IPS DF 6.9 (cell line): ENCODE measurements at places on chromosomes 16 and 17.

DNA sequence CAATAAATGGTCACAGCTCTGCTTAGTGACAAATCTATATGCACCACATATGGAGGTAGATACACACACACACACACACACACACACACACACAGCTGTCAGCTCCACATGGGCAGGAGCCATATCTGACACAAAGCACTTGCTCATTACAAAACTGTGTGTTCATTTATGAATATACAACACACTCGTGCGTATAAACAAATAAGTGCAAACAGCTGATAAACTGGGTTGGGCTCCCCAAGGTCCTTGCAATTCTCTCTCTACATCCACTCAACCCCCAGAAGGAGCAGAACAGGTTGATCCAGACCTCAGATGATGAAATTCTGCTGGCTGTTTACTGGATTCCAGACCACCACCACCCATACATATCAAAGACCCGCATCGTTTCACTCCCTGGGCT is 140.7 kb downstream of the XYLT1 start:
- no peak for DNase-seq

GRCh38 chr16:31421587-31421986 is 6.6 kb downstream of the COX6A2 start:
- DNase-seq = no peak

DNA sequence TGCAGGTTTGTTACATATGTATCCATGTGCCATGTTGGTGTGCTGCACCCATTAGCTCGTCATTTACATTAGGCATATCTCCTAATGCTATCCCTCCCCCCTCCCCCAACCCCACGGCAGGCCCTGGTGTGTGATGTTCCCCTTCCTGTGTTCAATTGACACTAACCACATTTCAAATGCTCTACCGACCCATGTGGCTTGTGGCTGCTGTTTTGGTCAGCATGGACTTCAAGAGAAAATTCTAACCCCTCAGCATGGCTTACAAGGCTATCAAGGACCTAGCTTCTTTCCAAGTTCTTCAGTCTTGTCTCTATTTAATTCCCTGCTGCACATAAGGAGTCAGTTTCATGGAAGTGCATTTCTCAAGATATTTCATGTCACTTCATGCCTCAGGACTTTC is 52.9 kb downstream of the MMD start:
- DNase-seq = no peak

DNA sequence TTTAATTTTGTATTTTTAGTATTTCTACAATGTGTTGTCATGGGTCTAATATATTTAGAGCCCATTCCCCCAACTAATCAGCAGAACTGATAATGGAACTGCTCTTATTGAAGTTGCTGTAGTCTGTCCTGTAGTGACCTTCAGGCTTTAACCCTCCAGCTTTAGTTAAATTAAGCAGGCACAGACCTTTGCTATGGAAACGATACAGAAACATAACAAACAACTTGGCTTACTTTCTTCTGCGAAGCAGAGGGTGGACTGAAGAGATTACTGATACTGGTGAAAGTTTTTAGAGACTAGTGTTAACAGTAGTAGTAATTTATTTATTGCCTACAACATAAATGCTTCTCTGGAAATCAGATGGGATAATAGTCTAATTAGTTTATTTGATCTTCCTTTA is 61.4 kb downstream of the NFATC3 start:
- DNase-seq = no peak

DNA sequence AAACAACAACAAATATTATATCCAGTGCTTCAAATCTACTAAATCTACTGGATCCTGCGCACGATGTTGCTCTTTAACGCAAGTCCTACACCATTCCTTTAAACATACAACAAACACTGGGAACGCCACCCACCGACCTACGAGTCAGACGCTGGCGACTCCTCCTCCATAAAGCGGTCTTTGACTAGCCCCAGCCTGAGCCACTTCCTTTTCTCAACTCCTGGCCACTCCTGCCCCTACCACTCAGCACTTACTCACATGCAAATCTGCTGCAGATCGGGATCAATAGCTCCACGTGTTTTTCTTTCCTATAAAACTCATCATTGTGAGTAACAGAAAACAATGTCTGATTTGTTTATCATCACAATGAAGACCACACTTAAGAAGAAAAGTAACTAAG is 32.8 kb upstream of the MNT start:
- no peak for DNase-seq

GRCh38 chr16:67206129-67206837 is 7.4 kb downstream of the ELMO3 start:
- no peak for DNase-seq

DNA sequence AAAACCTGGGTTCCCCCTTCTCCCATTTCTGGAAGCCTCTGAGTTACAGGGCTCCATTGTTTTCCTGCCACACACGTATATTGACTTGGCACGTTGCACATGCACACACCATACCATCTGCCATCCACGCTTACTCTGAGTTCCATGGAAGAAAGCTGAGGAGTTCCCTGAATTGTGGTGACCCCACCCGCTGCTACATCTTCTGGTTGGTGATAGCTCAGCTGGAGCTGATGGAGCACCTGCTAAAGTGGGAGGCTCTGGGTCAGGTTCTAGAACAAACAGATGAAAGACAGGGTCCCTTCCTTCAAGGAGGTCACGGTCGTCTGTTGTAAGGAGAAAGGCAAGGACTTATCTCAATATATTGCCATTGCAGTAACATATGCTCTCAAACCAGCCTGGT is 41.1 kb downstream of the TMEM11 start:
- DNase-seq = no peak

DNA sequence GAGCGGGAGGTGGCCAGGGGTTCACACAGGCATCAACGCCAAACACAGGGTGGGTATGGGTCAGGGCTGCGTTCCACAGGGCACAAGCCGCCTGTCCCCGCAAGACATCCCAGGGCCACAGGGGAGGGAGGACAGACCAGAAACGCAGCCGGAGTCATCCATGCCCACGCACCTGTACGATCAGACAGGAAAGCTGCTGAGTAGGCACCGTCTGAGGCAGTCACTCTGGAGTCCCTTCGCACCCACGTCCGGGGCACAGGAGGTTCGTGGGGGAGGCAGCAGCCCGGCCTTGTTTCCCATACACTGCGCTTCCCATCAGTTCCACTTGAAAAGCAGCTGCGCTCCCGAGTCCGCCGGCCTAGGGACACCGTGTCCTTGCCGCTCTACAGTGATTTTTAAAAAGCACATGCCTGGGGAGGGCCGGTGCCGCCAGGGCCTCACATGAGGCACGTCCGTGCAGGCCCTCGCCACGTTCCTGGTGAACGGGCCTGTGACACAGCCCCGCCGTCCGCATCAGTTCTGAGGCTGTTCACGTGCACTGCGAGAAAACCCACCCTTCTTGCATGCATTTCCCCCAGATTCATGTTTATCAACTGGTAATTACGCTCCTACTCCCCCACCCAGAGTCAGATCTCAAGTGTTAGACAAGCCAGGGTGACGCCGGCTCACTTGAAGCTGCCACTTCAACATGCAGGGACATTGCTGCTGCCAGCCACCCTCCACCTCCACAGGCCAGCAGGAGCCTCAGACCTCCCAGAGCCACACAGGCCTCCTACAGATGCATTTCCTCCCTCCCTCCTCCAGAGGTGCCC is 34.8 kb downstream of the WDR45B start:
- no peak for DNase-seq

- no peak for DNase-seq
Measured at GRCh38 chr16:87927195-87927562, 9.2 kb downstream of the CA5A start.

DNA sequence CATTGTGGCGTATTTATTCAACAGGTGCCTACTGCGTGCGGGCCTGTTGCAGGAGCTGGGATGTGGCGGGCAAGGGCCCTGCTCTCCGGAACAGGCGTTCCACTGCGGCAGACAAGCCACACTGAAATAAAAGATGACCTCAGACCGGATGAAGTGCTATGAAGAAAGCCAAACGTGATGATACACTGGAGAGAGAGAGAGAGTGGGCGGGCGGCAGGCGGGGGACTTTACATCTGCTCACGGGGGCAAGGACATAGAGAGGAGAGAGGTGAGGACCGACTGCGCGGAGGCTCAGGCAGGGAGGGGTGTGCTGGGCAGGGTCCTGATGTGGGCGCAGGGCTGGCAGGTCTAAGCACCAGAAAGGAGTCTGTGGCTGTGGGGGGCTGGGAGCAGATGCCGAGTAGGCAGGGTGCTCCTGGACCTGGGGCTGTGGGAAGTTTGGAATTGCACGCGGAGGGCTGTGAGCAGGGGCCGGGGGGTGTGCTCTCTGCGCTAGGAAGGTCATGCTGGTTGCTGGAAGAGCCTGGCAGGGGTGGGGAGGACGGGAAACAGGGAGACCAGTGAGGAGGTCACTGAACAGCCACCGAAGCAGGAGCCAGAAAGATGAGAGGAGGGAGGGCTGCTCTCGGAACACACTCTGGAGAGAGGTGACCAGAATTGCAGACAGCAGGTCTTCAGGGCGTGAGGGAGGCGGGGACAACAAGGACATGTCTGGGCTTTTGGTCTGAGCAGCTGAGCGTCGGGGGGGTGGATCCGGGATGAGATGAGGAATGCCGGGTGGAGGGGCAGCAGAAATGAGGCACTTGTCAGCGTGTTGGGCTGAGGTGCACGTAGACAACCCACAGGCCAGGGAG is 9.9 kb downstream of the MXRA7 start:
- no peak for DNase-seq

- no peak for DNase-seq
Measured at GRCh38 chr16:51434567-51435198, 283.6 kb upstream of the SALL1 start.

- no peak for DNase-seq
Measured at GRCh38 chr16:59545721-59546120, 811.6 kb upstream of the GOT2 start.

DNA sequence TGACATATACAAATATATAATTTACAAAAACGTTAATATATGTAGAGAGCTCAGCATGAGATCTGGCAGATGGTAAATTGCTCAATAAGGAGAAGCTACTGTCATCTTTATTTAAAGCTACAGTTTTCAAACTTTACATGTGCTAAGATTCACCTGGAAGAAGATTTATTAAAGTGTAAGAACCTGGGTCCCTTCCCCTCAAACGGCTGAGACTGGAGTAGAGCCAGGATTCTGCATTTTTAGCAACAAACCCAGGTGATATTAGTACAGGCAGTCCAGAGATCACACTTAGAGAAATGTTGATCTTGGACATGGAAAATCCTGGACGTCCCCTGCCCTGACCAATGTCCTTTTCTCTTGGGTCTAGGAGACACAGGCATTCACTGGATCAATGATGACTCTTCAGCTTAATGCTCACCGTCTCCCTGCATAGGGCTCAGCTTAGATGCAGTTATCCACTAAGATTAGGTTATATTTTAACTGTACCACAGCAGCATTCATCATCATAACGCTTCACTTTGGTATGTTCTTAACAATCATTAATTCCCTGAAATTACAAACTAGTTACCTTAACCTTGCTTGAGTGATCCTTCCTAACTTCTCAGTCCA is 20.4 kb downstream of the CDR2 start:
- DNase-seq = no peak

DNA sequence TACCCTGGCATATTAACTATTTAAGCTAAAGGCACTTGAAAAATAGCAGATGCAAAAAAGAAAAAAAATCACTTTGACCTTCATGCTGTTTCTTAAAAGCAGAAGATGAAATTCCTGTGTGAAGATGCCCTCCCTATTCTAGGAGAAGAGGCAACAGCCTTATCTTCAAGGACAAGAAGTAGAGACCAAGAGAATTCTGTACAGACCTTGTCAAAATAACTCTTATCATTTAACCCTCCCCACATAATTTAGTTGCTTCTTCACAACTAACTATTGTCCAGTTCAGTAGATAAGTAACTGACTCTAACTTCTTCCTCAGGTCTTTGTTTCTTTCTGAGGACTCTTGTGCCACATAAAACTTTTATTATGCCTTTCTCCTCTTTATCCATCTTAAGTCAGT is 72.0 kb upstream of the MARCHF10 start:
- DNase-seq = no peak

DNA sequence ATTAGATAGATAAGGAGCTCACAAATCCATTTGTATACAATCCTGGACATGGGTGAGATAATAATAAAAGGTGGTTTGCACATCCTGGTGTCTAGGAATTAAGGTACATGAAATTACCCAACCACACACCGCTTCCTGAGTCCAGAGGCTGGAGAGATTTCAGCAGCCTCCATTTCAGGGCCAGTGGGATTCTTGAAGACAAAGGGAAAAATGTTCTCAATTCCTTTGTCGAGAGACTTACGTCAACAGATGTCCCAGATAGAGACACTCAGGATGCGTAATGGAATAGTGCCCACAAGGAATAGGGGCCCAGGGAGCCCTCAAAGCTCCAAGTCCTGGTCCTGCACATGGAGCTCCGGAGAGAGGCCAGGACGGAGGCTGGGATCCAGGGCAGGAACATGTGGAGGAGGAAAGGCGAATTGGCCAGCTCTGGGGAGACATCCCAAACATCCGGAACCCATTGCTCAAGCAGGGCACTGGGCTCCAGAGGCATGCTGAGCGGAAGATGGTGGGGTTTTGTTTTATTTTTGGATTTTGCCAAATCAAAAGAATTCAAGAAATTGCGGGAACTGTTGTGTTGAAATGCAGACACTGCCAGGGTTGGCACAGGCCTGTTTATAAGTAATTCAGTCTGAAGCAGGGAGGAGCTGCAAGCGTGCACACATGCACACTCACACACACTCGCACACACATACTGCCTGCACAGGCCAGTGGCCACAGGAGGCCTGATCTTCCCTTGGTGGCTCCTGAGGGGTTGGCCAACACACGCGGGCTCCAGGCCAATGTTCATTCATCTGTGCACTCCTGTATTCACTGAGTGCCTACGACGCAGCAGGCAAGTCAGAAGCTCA is 97.2 kb downstream of the NOG start:
- no peak for DNase-seq

DNA sequence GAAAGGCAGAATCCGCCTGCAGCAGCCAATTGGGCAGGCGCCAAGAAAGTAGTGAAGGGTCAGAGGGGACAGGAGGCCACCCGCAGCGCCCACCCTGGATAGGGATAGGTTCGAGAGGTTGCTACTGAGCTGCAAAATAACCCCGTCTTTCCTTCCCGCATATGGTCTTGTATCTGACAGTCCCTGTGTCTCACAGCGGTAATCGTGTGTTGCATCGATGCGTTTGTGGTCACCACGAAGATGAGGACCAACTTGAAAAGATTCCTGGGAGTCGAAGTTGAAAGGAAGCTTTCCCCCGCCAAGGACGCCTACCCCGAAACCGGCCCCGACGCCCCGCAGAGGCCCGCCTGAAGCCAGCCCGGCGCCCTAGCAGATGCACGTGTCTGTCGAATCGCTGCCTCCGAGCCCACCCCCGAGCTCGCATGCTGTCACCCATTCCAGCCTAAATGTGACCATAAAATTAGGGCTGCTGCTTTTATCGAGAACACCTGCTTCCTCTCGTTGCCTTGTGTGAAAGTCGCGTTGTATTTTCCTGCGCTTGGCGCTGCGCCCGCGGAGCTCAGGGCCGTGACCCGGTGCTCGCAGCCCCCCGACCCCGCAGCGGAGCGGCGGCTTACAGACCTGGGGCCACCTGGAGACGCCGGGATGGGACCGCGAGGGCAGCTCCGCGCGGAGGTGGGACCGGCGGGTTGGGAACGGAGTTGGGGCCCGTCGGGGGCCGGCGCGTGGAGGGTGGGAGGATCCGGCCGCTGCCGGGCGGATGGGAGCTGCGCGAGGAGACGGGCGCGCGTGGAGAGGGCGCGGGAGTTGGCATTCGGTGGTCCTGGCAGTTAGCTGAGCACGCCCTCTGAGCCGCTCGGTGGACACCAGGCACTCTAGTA is at the start of gene CMTM2:
CMTM2 (plus strand) TSS at position 813 of the 881 bp plus-strand sequence. CDS start 145 bp downstream, outside the sequence.
- no peak for DNase-seq
